Spleen (tissue), 13 donors: ENCODE measurements at places on chromosomes 4 and X. TPM values are rescaled to one million over a fixed set of nuclear protein-coding genes. Genes with fewer than 3 reads are reported as not detected.

Gene GPC4
- 1.3 TPM for polyA plus RNA-seq

Gene CPXCR1
- not detected for polyA plus RNA-seq

Gene VCX
- polyA plus RNA-seq: 0.17 TPM

Gene PRDM5
- 1.5 TPM for polyA plus RNA-seq

Gene YY2
- 0.48 TPM for polyA plus RNA-seq

Gene KIF4A
- polyA plus RNA-seq: 1.3 TPM

Gene SCML2
- polyA plus RNA-seq: 1.1 TPM

Gene ZBTB33
- 6.8 TPM for polyA plus RNA-seq

Gene DSPP
- not detected for polyA plus RNA-seq

Gene FAM114A1
- polyA plus RNA-seq: 3.9 TPM

Gene CPZ
- polyA plus RNA-seq: 0.11 TPM

Gene CCDC110
- polyA plus RNA-seq: 0.26 TPM

Gene TLL1
- 0.09 TPM for polyA plus RNA-seq

Gene RAB39B
- polyA plus RNA-seq: 3.3 TPM

Gene CDX4
- not detected for polyA plus RNA-seq

Gene MAGEA11
- 0.07 TPM for polyA plus RNA-seq

- H3K27me3 ChIP-seq: no peaks in the 10 kb centered on the region
- no peaks in the 10 kb centered on the region for H3K4me1 ChIP-seq
- no peaks in the 10 kb centered on the region for H3K36me3 ChIP-seq
These were observed 6.8 kb downstream of the FGB start for GRCh38 chr4:154569584-154569983.

- no peak for DNase-seq
- no peaks in the 10 kb centered on the region for H3K36me3 ChIP-seq
- H3K27ac ChIP-seq: no peak overlapping the region
- no peaks in the 10 kb centered on the region for H3K27me3 ChIP-seq
- H3K4me1 ChIP-seq: no peaks in the 10 kb centered on the region
These were observed 20.6 kb downstream of the DCHS2 start for GRCh38 chr4:154471032-154471431.

DNA sequence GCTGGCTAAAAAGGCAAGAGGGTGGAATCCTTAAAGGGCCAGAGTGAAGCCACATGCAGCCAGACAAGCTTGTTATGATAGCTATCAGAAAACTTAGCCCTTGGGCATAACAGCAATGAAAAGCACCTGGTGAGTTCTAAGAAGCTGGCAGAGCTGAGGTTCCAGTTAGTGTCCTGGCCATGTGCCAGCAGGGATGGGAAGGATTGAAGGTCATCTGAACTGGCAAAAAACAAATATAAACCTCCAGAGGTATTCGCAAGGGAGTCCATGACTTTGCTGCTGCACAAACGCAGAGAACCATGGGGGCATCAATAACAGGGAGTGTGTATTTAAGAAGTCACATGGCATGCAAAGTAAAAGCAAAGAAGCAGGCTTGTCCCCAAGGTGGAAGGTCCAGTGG is 208.9 kb downstream of the FAM47A start:
- no peak for DNase-seq
- H3K36me3 ChIP-seq: no peaks in the 10 kb centered on the region
- H3K27me3 ChIP-seq: no peaks in the 10 kb centered on the region
- H3K4me1 ChIP-seq: no peaks in the 10 kb centered on the region

DNA sequence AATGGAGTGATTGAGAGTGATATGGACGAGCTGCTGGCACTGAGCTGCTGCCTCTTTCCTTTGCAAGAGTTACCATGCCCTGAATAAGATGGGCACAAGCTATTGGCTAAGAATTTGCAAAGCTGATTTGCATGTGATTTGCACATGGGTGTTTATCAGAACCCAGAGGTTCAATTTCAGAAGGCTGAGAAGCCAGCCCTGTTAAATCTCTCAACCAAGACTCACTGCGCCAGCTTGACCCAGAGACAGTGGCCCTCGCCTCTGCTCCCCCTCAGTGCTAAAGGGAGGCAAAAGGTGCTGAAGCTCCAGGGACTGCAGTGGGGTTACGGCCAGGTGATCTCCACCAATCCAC is 701 bp downstream of the ARHGAP4 start:
- H3K4me3 ChIP-seq: peak overlapping the region; percentile 50
- peak overlapping the region; percentile 99 for H3K27ac ChIP-seq
- no peak for DNase-seq

DNA sequence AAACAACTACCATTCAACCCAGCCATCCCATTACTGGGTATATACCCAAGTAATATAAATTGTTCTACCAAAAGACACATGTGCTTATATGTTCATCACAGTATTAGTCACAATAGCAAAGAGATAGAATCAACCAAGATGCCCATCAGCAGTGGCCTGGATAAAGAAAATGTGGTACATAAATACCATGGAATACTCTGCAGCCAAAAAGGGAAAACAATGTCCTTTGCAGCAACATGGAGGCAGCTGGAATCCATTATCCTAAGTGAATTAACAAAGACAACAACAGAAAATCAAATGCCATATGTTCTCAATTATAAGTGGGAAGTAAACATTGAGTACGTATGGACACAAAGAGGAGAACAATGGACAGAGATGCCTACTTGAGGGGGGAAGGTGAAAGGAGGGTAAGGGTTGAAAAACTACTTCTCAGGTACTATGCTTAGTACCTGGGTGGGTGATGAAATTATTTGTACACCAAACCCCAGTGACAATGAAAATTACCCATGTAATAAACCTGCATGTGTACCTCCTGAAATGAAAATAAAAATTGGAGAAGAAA is 632.1 kb upstream of the AADAT start:
- no peak for DNase-seq
- no peak overlapping the region for H3K27ac ChIP-seq
- no peaks in the 10 kb centered on the region for H3K36me3 ChIP-seq
- H3K4me1 ChIP-seq: no peaks in the 10 kb centered on the region
- H3K4me3 ChIP-seq: no peak overlapping the region
- no peaks in the 10 kb centered on the region for H3K27me3 ChIP-seq

- H3K27ac ChIP-seq: no peak overlapping the region
- no peaks in the 10 kb centered on the region for H3K4me1 ChIP-seq
- no peaks in the 10 kb centered on the region for H3K36me3 ChIP-seq
These were observed 1076.4 kb upstream of the PABPC4L start for GRCh38 chr4:135277980-135278315.

DNA sequence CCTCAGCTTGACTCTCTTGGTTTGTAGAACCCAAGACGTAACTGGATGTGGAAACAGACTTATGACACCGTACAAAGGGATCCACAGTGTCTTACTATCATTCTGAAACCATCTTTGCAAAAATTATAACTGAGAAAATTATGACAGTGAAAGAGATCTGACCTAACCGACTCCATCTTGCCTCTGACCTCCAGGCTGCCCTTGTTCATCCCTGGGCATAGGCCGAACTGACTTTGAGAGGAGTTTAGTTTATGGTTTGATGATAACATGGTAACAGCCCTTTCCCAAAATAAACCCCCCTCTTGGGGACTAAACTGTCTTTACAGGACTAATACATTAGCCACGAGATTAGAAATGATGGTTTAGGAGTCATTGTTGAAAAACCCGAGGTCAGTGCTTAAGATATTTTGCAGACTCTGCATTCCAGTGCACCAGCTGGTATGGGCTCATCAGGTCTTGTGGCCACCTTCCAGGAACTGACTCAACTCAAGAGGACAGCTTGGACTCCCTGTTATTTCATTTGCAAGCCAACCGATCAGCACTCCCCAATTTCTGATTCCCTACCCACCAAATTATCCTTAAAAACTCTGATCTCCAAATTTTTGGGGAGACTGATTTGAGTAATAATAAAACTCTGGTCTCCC is 49.6 kb downstream of the CASP3 start:
- H3K4me1 ChIP-seq: peaks cover 9% of the 10 kb centered on the region
- H3K36me3 ChIP-seq: no peaks in the 10 kb centered on the region
- no peak for DNase-seq
- H3K27me3 ChIP-seq: no peaks in the 10 kb centered on the region

GRCh38 chr4:158208963-158209640 is 1.2 kb upstream of the TMEM144 start:
- peaks cover 9% of the 10 kb centered on the region for H3K4me1 ChIP-seq
- no peaks in the 10 kb centered on the region for H3K27me3 ChIP-seq
- no peak overlapping the region for H3K4me3 ChIP-seq
- no peaks in the 10 kb centered on the region for H3K36me3 ChIP-seq
- peak overlapping the region; percentile 89 for H3K27ac ChIP-seq

DNA sequence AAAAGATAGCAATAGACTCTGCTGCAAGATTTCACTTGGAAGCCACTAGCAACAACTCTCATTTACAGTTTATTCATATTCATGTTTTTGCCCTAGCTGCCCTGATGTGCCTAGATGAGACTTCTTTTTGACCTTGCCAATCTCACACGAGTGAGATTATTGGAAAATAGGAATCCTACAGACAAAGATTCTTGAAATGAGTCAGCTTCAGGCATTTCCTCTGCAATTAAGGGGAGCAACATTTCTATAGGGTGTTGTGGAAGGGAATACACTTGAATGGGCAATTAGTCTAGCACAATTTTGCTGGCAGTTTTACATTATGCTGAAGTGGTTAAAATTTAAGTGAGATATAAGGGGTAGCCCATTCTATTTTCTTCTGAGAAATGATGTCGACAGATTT is 217.0 kb upstream of the FAT4 start:
- no peak overlapping the region for H3K27ac ChIP-seq
- no peaks in the 10 kb centered on the region for H3K4me1 ChIP-seq
- no peak overlapping the region for H3K4me3 ChIP-seq
- H3K36me3 ChIP-seq: no peaks in the 10 kb centered on the region

DNA sequence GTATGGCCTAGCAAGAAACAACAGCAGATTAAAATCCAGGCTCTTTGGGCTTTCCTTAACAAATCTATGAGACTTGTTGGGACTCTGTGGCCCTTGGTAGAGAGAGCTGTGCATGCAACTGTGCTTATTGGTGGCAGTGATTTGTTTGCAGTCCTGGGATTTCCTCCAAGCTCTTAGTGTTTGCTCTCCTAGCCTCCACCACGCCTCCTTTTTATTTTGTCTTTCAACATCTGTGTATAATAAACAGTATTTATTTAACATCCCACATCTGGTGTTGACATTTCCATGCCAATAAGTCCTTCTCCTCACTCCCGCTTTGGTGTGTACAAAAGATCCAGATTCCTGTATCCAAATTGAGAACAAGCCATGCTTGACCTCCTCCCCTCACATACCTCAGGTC is 3.1 kb downstream of the TNMD start:
- H3K27me3 ChIP-seq: peaks cover 32% of the 10 kb centered on the region
- H3K36me3 ChIP-seq: no peaks in the 10 kb centered on the region
- no peaks in the 10 kb centered on the region for H3K4me1 ChIP-seq
- H3K27ac ChIP-seq: no peak overlapping the region
- H3K4me3 ChIP-seq: no peak overlapping the region

DNA sequence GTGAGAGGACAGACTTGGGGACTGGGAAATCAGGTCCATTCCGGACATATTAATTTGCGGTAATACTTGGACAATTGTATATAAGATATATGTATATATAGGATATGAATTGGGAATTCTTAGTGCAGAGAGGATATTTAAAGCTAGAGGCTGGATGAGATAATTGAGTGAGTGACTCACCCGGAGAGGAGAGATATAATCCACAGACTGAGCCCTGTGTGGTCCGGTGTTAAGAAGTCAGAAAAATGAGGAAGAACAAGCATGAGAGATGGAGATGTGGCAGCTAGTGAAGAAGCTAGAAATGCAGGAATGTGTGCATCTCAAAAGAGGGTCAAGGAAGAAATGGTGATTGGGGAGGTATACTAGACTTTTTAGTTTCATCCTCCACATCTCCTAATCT is 336.2 kb downstream of the SLC7A11 start:
- no peaks in the 10 kb centered on the region for H3K4me1 ChIP-seq
- no peak overlapping the region for H3K27ac ChIP-seq
- no peak overlapping the region for H3K4me3 ChIP-seq
- DNase-seq: no peak

- H3K4me3 ChIP-seq: no peak overlapping the region
- no peaks in the 10 kb centered on the region for H3K4me1 ChIP-seq
- DNase-seq: no peak
- no peak overlapping the region for H3K27ac ChIP-seq
These were observed 268.6 kb upstream of the VCX start for GRCh38 chrX:7574325-7574724.

GRCh38 chrX:46686003-46686645 is 72.8 kb downstream of the SLC9A7 start:
- H3K27me3 ChIP-seq: no peaks in the 10 kb centered on the region
- no peaks in the 10 kb centered on the region for H3K4me1 ChIP-seq
- H3K4me3 ChIP-seq: no peak overlapping the region
- H3K36me3 ChIP-seq: no peaks in the 10 kb centered on the region
- no peak for DNase-seq
- H3K27ac ChIP-seq: no peak overlapping the region

DNA sequence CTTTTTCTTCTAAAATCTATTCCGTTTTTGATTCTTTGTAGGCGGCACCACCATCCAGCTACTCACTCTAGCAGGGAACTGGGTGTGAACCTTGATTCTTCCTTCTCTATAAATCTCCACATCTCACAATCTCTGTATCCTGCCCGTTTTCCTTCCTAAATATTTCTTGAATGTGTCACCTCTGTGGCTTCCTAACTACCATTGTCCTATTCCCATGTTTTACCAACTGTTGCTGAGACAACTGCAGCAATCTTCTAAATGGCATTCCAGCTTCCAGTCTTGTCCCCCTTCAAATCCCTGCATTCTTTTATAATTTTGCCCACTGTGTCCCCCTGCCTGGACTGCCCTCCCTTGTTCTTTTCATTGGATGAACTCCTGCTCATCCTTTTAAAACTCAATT is 641.3 kb downstream of the RPA4 start:
- H3K27me3 ChIP-seq: no peaks in the 10 kb centered on the region
- no peaks in the 10 kb centered on the region for H3K36me3 ChIP-seq
- H3K4me1 ChIP-seq: no peaks in the 10 kb centered on the region
- H3K4me3 ChIP-seq: no peak overlapping the region
- no peak overlapping the region for H3K27ac ChIP-seq
- DNase-seq: no peak

- H3K4me3 ChIP-seq: no peak overlapping the region
- H3K4me1 ChIP-seq: no peaks in the 10 kb centered on the region
- no peaks in the 10 kb centered on the region for H3K36me3 ChIP-seq
- DNase-seq: no peak
- no peaks in the 10 kb centered on the region for H3K27me3 ChIP-seq
These were observed 105.5 kb downstream of the PRRG1 start for GRCh38 chrX:37454537-37455285.

DNA sequence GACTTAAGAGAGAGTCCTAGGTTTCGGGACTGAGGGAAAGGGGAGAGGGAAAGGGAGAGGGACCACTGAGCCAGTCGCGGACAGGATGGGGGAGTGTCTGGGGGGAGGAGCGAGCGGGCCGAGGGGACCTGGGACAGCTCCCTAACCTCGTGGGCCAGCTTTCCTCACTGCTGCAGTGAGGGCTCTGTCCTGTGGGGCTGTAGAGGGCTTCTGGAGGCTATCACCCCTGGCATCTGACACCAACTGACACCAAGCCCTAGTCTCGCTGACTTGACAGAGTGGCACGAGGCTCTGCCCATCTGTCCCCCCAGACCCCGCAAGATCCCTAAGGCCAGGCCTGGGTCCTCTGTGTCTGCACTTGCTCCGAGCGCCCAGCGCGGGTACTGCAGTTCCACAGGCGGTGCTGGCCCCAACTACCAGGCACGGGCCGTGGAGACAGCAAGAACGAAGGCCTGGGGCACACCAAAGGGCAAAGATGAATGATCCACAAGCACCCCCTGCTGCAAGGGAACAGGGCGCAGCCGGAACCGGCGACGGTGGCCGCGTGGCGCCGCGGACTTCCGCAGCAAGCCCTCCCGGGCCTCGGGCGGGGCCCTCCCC is 465 bp downstream of the HAUS7 start:
- H3K4me1 ChIP-seq: peaks cover 42% of the 10 kb centered on the region
- H3K27ac ChIP-seq: peak overlapping the region; percentile 87
- no peak for DNase-seq
- H3K27me3 ChIP-seq: no peaks in the 10 kb centered on the region
